ENCODE measurements at places on chromosomes 6 and 20. TPM values are rescaled to one million over a fixed set of nuclear protein-coding genes. Genes with fewer than 3 reads are reported as not detected.

The NRN1 gene
- 23.9 TPM for total RNA-seq

The RBBP8NL gene
- not detected for total RNA-seq

The DPPA5 gene
- not detected for total RNA-seq

The TMEM217 gene
- 0.49 TPM for total RNA-seq

The CST1 gene
- total RNA-seq: not detected

The SIRPG gene
- total RNA-seq: not detected

The JAG1 gene
- 40.7 TPM for total RNA-seq

The BPIFA1 gene
- not detected for total RNA-seq

The MAFB gene
- 6.3 TPM for total RNA-seq

The STMND1 gene
- not detected for total RNA-seq
